ENCODE measurements at places on chromosomes 6 and 20. TPM values are rescaled to one million over a fixed set of nuclear protein-coding genes. Genes with fewer than 3 reads are reported as not detected.

The HLA-DQB1 gene
- polyA plus RNA-seq, result 36.1 TPM

The PRPH2 gene
- polyA plus RNA-seq, result 1.1 TPM

The FERMT1 gene
- 3.4 TPM for polyA plus RNA-seq

The BCLAF1 gene
- polyA plus RNA-seq, result 39.2 TPM

DNA sequence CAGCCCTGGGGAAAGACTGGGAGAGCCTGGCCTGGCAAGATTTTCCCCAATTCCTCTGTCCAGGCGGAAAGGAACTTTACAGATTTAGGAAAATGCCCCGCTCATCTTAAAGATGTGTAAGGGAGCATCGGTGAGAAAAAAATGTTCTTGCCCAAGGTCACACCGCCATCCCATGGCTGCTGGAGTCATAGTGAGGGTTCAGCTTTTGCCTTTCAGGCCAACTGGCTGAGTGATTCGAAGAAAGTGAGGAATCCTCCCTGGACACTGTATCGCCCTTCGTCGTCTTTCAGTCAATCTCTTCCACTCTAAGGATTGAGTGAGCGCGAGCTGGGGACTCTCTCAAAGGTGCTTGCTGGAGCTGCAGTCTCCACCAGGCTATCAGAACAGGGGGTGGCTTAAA is 1.4 kb downstream of the WFDC2 start:
- DNase-seq, result no peak

GRCh38 chr6:46932526-46933319 is 11.0 kb upstream of the ADGRF5 start:
- no peak for DNase-seq

DNA sequence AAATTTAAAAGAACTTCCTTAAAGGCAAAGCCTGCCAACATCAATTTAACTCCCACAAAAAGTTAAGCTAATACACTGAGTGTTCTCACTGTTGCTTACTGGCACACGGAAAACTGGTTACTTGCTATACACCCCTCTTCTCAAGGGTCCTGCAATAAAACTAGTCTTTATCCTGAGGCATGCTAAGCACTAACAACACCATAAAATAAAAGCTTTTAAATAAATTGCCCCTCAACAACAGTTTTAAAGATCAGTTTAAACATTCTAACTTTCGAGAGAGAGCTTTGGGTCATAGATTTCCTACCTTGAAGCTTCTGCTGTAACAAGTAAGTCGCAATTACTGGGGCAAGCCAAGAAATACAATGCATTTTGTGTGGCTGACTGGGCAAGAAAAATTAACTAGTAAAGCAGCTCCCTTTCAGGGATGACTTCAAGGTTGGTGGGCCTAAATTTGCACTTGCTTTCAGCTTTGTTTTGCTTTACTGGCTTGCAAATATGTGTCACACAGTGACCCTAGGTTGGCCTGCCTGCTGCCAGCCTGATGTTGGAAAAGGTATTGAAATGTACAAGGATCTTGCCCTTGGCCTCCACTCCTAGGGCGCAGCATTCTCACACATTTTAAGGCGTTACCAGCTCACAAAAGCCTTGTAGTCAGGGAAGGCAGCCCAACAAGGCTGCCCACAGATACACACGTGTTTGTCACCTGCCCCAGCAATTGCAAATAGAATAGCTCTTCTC is 4.0 kb upstream of the HEY2 start:
- no peak for DNase-seq

- DNase-seq, result no peak
Observed at GRCh38 chr20:44390280-44390679, 34.8 kb downstream of the HNF4A start.

GRCh38 chr6:2718334-2719092 is 32.2 kb downstream of the MYLK4 start:
- DNase-seq, result no peak

DNA sequence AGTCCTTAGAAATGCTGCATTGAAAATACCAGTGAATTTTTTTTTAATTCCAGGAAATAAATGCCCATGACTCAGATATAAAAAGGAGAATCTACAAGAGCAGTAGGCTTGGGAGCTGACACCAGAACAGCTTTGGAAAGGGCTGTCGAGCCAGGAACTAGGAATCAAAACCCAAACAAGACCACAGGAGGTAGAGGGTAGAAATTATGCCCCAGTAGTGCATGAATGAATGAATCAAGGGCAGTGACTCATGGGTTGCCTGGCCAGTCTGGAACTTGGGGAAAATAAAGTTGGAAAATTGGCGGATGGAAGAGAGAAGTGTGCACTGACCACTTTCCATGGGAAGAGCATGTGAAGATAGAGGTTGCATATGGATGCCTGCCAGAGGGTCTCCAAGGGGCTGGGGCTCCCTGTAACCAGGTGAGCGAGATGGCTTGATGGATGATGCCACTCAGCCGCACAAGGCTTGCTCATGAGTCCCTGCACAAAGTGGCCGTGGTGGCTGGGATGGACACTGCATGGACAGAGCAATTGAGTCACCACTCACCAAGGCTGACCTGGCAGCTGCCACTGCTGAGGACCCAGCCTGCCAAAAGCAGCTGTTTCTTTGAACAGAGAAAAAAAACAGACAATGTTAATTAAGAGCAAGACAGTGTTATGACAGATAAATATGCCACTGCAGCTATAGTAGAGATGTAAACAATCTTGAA is 15.2 kb upstream of the MCCD1 start:
- DNase-seq, result no peak

- no peak for DNase-seq
Observed at GRCh38 chr6:134517868-134518267, 200.0 kb upstream of the SGK1 start.

DNA sequence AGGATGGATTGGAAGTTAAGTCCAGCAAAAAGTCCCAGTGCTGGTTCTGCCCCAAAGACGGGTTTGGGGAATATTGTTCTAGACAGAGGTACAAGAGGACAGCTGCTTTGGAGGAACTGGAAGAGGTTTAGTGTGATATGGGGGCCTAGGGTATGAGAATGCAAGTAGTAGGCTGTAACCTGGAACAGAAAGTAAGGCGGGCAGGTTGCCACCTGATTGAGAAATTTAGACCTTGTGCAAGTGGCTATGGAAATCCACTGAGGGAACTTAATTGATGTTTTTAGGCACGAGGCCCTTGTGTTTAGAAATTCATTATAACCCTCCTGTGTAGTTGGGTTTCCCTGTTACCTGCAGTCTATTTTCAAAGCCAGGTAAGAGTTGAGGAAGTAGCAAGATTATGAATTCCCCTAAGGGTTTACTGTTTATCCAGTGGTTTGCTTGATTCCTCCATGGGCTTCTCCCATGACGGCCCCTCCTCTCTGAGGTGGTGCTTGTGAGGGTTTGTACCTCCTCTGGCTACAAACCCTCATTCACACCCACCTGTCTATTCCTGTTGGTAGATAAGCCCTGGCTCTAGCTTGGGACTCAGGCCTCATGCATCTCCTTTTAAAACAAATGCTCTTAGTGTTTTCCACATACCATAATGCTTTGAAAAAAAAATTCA is 42.0 kb upstream of the BCAS1 start:
- DNase-seq, result no peak

GRCh38 chr20:38498909-38499308 is 26.3 kb downstream of the RALGAPB start:
- no peak for DNase-seq
